NCI-H1092 (cell line): ENCODE measurements at places on chromosomes 1 and 21.
A peak's percentile ranks its signal among the peaks of the same experiment; 100 is the strongest.

GRCh38 chr1:31588751-31589515 is 12.6 kb downstream of the TINAGL1 start:
- DNase-seq = no peak

DNA sequence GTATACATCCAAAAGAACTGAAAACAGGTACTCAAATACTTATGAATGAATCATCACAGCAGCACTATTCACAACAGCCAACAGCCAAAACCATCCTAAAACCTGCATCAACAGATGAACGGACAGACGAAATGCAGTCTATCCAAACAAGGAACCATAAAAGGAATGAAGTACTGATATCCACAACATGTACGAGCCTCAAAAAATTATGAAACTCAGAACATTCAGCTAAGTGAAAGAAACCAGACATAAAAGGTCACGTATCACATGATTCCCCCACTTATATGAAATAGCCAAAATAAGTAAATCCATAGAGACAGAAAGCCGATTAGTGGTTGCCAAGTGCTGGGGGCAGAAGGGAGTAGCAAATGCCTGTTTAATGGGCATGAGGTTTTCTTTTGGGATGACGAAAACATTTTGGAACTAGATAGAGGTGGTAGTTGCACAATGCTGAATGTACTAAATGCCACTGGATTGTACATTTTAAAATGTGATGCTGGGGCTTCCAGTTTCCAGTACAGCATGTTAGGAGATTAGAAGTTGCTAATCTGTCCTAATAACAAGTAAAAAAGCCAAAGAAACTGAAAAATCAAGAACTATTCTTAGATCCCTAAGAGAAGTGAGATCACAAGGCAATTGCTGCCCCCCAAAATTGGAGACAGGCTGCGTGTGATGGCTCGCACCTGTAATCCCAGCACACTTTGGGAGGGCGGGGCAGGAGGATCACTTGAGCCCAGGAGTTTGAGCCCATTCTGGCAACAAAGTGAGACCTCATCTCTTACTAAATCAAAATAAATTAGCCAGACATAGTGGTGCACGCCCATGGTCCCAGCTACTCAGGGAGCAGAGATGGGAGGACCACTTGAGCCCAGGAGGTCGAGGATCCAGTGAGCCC is 25.3 kb downstream of the CLSTN1 start:
- DNase-seq = no peak

DNA sequence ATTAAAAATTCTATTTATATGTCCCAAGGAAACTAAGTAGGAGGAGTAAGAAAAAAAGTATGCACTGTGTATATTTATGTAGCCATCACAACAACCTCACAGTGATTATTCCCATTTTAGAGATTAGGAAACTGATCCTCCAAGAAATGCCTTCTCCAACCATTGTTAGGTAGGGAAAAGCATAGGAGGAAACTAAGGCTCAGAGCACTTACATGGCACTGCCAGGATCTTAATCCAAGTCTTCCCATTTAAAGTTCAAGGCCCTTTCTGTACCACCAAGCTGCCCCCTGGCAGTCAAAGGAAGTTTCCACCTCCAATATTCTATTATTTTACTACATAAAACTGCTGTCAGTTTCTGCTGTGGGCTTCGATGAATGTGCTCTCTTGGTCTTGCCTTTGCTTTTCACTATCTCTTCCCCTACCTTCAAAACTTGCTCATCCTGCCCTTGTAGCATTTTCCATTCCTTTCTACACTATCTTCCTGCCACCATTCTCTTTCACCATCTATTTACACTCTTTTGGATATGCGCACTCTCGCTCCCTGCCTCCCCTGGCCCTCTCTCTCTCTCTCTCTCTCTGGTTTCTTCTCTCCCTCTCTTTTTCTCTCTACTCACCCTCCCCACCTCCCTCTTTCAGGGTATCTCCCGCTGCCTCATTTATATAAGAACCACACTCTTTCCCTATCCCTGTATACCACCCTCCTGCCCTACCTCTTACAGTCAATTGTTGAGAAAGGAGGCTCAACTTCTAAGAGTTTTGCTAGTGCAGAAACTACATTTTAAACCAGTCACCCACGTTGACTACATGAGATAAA is 34.0 kb downstream of the PUM1 start:
- DNase-seq = no peak

- no peak for DNase-seq
These were observed 29.8 kb upstream of the PADI2 start for GRCh38 chr1:17148950-17149608.

- DNase-seq = no peak
These were observed 111.7 kb upstream of the IRF2BP2 start for GRCh38 chr1:234721476-234722269.

GRCh38 chr1:240189386-240189989 is 97.8 kb downstream of the FMN2 start:
- peak; percentile 15 for DNase-seq

DNA sequence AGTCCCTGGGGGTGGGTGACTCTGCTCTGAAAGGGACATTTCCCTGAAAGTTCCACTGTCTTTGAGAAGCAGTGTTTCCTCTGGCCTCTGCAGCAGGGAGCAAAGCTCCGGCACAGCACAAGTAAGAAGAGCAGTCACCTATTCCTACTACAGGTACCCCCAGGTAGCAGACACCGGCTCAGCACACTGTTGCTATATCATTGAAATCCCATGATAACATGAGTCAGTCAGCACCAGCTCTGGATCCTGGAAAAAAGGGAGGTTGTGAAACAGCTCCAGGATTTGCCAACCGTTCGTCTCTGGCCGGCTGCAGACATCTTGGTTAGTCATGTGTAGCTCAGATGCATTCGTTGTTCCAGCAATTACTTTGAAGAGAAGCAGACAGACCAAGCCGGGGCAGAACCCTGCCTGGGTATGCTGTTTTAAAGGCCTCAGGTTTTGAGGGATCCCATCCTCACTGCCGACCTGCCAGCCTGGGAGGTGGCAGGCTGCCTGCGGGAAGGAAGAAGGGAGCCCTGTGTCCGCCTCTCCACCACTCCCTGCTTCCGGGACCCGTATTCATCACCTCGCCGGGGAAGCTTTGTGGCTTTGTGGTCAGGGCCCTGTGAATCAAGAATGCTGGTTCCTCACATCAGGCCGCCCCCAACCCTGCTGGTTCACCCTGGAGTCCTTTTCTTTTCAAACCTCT is 139.2 kb downstream of the CLIC6 start:
- no peak for DNase-seq

DNA sequence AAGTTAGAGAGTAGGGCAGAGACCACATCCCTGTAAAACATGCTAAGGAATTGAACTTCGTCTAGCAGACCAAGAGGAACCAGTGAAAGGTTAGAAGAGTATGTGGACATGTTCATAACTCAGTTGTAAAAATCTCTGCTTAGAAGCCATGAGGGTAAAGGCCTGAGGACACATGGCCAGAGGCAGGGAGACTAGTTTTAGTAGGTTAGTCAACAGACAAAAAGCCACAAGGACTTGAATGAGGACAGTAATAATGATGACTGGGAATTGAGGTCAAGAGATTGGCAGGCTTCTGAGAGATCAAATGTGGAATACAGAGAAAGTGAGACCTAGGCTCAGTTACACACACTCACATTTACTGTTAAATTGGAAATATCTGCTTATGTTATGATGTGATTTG is 205.5 kb upstream of the HOOK1 start:
- DNase-seq = no peak

DNA sequence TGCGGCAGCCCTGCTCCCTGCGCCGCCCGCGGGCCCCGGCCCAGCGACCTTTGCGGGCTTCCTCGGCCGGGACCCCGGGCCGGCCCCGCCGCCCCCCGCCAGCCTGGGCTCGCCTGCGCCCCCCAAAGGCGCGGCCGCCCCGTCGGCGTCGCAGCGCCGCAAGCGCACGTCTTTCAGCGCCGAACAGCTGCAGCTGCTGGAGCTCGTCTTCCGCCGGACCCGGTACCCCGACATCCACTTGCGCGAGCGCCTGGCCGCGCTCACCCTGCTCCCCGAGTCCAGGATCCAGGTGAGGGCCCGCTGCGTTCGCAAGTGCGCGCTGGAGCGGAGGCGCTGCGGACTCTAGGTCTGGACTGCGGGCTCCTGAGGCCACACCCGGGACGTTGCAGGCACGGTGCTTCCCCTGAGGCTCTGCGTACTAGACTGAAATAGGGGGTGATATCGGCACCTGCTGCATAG is 351 bp downstream of the MIXL1 start:
- DNase-seq = no peak

GRCh38 chr1:200373811-200374231 is 36.0 kb downstream of the ZNF281 start:
- DNase-seq = no peak

- DNase-seq = no peak
These were observed 13.6 kb downstream of the UBL4B start for GRCh38 chr1:110125810-110126209.

GRCh38 chr1:177517546-177517945 is 346.8 kb downstream of the BRINP2 start:
- no peak for DNase-seq

DNA sequence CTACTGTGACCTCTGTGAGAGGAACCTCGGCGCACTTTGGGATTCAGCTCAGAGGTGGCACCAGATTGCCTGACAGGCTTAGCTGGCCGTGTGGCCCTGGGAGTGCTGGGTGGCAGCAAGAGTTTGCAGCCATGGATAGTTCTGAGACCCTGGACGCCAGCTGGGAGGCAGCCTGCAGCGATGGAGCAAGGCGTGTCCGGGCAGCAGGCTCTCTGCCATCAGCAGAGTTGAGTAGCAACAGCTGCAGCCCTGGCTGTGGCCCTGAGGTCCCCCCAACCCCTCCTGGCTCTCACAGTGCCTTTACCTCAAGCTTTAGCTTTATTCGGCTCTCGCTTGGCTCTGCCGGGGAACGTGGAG is 67.5 kb downstream of the DISC1 start:
- no peak for DNase-seq

GRCh38 chr21:14376854-14377253 is 6.1 kb downstream of the HSPA13 start:
- DNase-seq = no peak

GRCh38 chr1:44347280-44347679 is 7.8 kb downstream of the ERI3 start:
- no peak for DNase-seq

DNA sequence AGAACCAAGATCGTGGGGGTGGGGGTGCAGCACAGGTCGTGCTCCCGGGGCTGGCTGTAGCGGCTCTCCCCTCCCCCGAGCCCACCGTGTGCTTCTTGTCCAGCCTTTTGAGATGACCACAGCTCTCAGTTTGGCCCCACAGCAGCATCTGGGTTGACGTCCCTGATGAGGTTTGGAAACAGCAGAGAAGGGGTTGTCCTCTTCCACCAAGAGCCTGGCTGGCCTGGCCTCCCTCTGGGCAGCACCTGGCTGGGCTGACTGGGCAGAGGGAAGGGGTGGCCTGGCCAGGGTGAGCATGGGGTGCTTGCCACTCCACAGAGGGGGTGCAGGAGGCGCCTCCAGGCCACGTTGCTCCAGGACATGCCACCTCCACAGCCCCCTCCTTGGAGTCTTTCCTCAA is 61.5 kb downstream of the SKI start:
- DNase-seq = no peak

DNA sequence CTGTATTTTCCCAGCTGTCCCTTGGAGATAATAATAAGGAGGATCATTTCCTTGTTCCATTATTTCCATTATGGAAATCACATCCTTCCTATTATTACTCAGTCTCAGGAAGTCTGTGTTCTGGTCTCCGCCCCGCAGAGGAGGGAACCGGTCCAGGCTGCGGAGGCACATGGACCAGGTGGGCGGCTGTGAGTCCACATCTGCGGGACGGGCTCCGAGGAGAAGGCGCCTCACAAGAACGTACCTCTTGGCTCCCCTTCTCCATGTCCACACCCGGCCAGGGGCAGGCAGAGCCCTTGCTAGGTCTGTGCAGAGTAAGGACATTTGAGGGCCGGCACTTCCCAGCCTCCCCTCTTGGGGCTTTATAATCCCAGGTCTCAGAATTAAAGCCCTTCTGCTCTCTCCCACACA is 14.6 kb downstream of the RAB7B start:
- DNase-seq = no peak

- no peak for DNase-seq
These were observed 13.6 kb downstream of the LHX4 start for GRCh38 chr1:180243517-180244221.

- DNase-seq = no peak
These were observed 52.0 kb downstream of the ZNHIT6 start for GRCh38 chr1:85656256-85656655.

GRCh38 chr1:54882519-54882918 is 4.5 kb downstream of the DHCR24 start:
- DNase-seq = no peak

GRCh38 chr1:97619706-97620105 is 301.1 kb downstream of the DPYD start:
- no peak for DNase-seq

DNA sequence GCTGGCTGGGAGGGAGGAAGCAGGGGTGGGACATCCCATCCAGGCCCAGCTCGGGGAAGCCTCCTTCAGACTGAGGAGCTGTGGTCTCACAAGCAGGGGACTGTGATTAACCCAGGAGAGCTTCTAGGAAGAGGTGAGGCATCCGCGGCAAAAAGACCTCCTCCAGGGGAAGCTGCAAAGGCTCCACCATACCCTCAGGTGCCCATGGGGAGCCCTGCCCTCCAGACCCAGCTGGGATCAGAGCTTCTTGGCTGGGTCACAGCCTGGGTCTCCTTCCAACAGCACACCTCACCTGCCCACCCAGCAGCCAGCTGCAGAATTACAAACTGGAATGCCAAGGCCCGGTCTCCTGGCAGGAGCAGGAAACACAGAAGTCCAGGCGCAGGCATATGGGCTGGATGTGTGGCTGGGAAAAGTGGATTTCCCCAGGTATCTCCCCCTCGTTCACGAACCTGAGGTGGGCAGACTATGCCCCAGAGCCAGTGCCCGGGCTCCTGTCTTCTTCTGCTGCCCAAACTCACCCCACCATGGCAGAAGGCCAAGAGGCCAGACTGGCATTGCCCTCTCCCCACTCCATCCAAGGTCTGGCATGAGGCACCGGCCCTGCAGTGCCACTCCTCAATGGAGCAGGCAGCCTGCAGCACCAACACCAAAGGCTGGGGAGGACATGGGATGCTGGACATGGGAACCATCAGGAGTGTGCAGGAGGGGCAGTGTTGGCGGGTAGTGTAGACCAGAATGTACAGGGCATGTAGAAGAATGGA is 15.4 kb upstream of the ARF1 start:
- DNase-seq = no peak

DNA sequence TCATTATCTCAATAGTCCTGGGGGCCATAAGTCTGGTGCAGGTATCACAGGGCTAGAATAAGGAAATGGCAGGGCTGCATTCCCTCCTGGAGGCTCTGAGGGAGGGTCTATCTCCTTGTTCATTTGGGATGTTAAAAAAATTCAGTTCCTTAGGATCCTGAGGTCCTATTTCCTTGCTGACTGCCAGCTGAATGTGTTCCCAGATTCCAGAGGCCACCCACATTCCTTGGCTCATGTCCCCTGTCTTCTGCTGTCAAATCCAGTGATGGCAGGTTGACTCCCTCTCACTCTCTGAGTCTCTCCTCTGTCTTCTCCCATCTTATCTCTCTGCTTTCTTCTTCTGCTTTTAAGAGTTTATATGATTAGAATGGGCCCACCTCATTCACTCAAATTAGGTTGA is 400.6 kb downstream of the PTPRU start:
- no peak for DNase-seq

GRCh38 chr1:93814795-93815340 is 64.1 kb downstream of the DNTTIP2 start:
- no peak for DNase-seq

- DNase-seq = no peak
These were observed 506.0 kb downstream of the BRINP3 start for GRCh38 chr1:189971656-189972055.

- DNase-seq = no peak
These were observed 10.9 kb upstream of the BARHL2 start for GRCh38 chr1:90727917-90728501.
